ENCODE measurements at places on chromosomes 5 and 9.

- DNase-seq: no peak
These were observed 235.3 kb downstream of the GABRB2 start for GRCh38 chr5:161311146-161311708.

DNA sequence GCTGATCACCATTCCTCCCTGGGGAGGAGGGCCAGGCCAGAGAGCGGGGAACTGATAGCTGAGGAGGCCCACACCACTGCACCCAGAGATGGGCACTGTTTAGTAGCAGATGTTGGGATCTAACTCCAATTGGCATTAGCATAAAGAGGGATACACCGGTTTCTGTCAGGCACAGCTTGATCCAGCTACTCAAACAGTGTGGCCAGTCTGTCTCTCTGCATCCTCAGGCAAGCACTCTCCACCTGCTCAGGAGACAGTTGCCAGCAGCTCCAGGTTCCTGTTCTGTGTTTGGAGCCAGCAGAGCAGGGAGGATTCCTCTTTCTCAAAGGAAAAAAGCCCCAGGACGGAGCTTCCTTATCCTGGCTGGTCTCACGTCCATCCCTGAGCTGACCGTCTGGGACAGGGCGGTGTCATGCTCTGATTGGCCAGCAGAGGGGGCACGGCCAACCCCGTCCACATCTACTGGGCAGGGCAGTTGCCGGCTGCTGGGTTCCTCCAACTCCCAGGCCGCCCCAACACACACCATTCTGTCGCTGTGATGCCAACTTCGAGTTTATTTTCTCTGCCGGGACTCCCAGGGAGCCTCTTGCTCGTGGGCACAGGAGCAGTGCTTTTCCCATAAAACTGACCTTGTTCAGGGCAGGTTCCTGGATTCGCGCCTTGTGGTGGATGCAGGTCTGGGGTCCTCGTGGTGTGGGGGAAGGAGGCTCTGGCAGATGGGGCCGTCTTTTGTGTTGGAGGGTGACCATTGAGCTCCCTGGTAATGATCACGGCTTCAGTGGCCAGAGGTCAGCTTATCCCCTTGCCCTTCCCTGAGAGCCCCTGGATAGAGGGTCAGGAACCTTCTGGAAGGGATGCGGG is 47.9 kb downstream of the COL5A1 start:
- peak; percentile 70 for DNase-seq

GRCh38 chr5:95731571-95732554 is 727 bp downstream of the RHOBTB3 start:
- peak; percentile 70 for DNase-seq

GRCh38 chr9:83231039-83231438 is 168.1 kb upstream of the RASEF start:
- DNase-seq: no peak

DNA sequence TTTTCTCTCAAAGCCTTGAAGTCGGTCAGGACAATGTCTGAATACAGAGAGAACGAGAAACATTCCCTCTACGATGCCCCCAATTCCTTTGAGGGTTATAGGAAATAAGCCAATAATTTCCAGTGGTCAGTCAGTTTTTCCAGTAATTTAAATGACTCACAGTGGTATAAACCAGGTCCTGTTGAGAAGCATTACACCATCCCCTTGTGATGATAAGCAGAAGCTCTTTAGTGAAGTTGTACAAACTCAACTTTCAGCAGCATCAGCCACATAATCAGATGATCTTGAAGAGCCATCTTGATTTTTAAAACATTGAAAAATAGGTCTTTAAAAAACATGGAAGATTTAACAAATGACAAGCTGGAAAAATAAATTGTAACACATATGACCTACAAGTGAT is 173.9 kb upstream of the ZNF462 start:
- DNase-seq: no peak

- DNase-seq: no peak
These were observed 102.4 kb upstream of the PARP8 start for GRCh38 chr5:50564079-50564478.

DNA sequence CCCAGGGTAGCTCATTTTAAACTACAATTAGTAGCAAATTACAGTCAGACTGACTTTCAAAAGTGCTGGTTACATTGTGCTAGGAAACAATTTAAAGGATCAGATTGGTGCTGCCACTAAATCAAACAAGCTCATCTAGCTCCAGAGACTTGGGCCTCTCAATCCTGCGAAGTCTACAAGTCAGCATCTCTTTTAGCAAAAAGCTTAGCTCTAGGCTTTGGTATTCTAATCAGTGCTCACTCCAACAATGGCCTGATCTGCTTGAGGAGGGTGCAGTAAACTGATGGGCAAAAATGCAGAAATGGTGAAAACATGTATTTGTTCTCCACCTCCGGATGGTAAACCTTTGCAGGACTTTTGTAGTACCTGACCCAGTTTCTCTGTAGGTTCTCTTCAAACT is 47.0 kb upstream of the SEMA6A start:
- DNase-seq: no peak

All from Daoy (cell line).